ENCODE measurements at places on chromosomes 1 and 21. TPM values are rescaled to one million over a fixed set of nuclear protein-coding genes. Genes with fewer than 3 reads are reported as not detected.

DNA sequence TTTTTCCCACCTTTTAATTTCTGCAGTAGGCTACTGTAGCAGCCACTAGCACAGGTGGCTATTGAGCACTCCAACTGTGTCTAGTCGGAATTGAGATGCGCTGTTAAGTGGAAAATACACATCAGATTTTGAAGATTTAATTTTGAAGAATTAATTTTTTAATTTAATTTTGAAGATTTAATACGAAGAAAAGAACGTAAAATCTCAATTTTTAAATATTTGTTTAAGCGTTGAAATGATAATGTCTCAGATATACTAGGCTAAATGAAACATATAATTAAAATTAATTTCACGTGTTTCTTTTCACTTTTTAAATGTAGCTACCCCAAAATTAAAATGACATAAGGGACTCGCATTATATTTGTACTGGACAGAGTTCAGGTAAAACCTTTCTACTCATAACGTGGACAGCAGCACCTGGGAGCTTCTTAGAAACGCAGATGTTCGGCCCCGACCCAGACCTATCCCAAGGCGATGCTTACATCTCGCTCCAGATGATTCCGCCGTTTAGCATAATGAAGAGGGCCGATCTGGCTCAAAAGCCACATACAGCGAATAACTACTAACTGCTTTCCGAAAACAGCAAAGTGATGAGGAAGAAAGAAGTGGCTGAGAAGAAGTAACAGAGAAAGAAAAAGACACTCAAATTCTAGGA is 717 bp downstream of the CRYZL1 start:
- DNase-seq = no peak

GRCh38 chr1:241063276-241063675 is 293.7 kb downstream of the RGS7 start:
- DNase-seq = no peak

- DNase-seq = no peak
Observed at GRCh38 chr1:235122348-235122747, 6.3 kb downstream of the TOMM20 start.

Gene SH2D1B
- polyA plus RNA-seq = 2.9 TPM

DNA sequence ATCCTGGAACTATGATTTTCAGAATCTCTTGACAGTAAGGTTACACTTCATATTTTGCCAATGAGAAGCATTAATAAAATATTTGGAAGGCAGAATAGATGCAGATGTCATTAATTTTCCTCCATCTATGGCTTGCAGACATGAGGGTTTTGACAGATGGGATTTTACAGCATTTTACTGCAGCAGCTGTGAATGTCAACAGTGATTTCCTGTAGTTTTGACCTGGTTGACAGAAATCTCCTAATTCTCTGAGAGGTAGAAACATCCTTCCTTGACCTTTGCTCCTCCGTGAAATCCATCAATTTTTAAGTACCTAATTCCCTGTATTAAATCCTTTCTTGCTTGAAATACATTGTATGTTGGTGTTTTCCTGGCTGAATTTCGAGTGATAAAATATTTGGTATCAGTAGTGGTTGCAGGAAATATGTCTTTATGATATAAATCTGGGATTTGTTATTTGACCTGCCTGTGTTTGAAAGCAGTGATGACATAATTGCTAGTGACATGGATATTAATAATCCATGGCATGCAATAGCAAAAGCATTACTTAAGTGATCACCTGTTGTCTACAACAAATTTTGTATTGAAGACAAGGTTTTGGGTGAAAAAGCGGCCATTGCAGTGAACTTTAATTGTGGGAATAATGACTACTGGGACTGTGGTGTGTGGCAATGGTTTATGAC is 73.9 kb downstream of the HLX start:
- no peak for DNase-seq

GRCh38 chr1:189432753-189433152 is 1044.9 kb downstream of the BRINP3 start:
- no peak for DNase-seq

- no peak for DNase-seq
Observed at GRCh38 chr1:169529068-169529642, 43.4 kb upstream of the SLC19A2 start.

Gene WNT4
- polyA plus RNA-seq = 1.7 TPM

DNA sequence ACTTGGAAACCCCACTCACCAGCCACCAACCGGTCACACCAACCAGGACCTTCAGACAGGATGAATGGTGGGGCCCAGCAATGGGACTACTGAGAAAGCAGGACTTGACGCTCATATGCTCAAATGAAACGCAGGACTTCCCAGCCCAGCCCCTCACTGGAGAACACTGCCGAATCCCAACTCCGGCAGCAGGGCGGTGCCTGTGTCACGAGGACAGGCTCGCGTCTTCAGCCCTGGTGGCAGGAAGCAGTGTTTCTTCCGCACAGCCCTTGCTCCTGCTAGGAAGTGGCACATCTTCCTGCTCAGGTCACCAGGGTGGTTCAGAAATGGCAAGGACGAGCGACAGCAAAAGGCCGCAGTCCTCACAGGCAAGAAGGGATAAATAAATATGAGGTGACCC is 38.9 kb downstream of the CD58 start:
- DNase-seq = no peak

DNA sequence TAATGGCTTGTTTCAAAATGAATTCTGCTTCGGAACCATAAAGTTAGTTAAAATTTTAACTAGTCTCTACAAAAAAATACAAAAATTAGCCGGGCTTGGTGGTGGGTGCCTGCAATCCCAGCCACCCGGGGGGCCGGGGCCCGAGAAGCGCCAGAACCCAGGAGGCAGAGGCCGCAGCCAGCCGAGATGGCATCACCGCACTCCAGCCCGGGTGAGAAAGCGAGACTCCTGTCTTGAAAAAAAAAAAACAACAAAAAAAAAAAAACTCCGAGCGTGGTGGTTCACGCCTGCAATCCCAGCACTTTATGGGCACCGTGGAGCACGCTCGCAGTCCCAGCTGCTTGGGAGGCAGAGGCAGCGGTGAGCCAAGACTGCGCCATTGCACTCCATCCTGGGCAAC is 781.4 kb downstream of the BRINP3 start:
- DNase-seq = no peak

Gene SH2D5
- 27.9 TPM for polyA plus RNA-seq

Gene CFAP107
- polyA plus RNA-seq = not detected

DNA sequence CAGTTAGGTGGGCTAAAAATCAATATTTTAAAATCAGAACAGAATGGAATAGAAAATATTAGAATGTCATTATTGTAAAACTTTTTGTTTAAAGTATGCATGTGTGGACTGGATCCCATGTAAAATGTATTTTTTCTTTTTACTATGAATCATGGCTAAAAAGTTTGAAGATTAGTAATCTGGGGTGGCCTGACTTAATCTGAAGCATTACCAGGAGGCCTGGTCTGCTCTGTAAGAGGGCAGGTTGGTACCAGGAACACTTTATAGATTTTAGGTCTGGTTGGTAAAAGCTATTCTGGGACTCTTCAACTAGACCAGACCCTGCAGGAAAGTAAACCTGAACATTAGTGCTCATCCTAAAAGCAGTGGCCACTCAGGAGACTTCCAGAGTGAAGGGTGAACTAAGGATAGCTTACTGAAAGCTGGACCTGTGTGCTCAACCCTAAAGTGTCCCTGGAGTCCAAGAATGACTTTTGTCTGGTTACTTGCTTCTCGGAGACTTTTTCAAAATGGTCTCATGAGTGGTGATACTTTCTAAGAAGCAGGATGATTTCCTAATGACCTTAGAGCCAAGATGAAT is 16.5 kb downstream of the RGL1 start:
- no peak for DNase-seq

Gene NCF2
- polyA plus RNA-seq = 0.80 TPM

GRCh38 chr1:182679684-182680083 is 4.7 kb downstream of the RGS8 start:
- DNase-seq = no peak

Gene SLC44A5
- polyA plus RNA-seq = 0.01 TPM

Gene MTR
- polyA plus RNA-seq = 7.7 TPM

DNA sequence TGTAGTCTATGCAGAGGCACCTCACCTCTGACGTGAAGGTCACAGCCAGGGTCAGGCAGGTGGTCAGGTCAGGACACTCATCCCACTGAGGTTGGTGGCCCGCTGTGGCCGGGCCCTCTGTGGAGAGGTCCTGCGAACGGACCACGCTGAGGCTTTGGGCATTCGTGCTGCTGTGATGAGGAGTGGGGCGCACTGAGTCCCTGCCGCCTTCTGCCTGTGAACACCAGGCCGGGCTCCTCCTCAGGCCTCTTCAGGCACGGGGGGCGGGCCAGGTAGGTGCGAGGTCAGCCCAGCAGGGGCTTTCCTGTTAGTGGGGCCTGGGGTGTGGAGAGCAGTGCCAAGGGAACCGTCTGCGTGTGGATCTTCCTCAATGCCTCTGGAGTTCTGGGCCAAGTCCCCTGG is 39.0 kb downstream of the COQ8A start:
- DNase-seq = no peak

Data from psoas muscle (tissue), 8 donors.